ENCODE measurements at places on chromosomes 1 and 21.

DNA sequence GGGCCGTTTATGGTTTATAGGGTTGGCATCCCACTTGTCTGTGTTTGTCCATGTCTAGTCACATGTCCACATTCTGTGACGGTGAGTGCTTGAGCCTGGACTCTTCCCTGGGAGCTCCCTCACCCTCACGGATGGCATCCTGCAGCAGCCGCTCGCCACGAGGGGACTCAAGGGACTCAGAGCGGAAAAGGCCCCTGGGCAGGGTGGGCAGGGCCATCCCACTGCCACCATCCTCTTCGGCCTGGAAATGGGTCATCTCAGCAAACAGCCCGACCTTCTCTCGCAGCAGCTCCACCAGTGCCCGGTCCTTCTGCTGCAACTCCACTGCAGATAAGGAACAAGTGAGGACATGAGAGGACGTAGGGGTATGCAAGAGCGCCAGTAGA is 11.1 kb downstream of the RXFP4 start:
- DNase-seq, result no peak

DNA sequence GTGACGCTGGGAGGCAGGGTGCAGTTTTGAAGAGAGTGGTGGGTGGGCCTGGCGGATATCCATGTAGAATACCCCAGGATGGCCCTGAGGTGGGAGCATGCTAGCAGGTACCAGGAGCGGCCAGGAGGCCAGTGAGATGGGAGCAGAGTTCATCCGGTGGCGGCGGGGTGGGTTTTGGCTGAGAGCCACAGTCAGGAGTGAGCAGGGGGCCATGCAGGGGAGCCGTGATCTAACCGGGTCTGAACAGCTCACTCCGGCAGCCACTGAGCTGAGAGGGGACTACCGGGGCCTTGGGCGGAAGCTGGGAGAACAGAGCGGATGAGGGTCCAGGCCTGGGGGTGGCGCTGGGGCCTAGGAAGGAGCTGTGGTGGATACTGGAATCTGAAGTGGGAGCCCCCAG is 47.6 kb upstream of the LRP8 start:
- DNase-seq, result no peak

- DNase-seq, result no peak
These were observed 5.8 kb upstream of the SRP9 start for GRCh38 chr1:225771661-225772322.

- DNase-seq, result no peak
These were observed 42.7 kb downstream of the BCAR3 start for GRCh38 chr1:93638981-93639380.

GRCh38 chr21:41698071-41698470 is 68.8 kb downstream of the RIPK4 start:
- DNase-seq, result no peak

- DNase-seq, result no peak
These were observed 4.8 kb upstream of the SLC2A1 start for GRCh38 chr1:42963378-42964043.

- DNase-seq, result no peak
These were observed 80.3 kb downstream of the RGL1 start for GRCh38 chr1:183885142-183885735.

GRCh38 chr1:63321785-63322113 is 618 bp upstream of the FOXD3 start:
- no peak for DNase-seq

- no peak for DNase-seq
These were observed 398 bp downstream of the PTPRU start for GRCh38 chr1:29236712-29237128.

DNA sequence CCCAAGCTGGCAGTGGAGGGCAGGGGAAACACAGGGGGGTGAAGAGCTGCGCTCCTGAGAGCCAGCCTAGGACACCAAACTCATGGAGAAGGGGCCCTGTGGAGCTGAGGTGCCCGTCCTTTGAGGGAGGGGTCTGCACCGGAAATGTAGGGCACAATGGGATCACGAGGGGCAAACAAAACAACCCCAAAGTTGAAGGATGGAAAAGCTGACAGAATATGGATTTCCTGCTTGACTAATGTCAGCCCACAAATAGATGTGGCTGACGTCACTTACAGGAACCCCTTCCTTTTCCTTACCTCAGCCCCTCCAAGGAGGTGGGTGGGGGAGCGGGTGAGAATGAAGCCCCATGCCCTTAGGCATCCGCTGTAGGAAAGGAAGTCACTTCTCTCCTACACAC is 110.9 kb downstream of the KCNN3 start:
- DNase-seq, result peak; percentile 25

- no peak for DNase-seq
These were observed 45.8 kb downstream of the TFF3 start for GRCh38 chr21:42269386-42269785.

DNA sequence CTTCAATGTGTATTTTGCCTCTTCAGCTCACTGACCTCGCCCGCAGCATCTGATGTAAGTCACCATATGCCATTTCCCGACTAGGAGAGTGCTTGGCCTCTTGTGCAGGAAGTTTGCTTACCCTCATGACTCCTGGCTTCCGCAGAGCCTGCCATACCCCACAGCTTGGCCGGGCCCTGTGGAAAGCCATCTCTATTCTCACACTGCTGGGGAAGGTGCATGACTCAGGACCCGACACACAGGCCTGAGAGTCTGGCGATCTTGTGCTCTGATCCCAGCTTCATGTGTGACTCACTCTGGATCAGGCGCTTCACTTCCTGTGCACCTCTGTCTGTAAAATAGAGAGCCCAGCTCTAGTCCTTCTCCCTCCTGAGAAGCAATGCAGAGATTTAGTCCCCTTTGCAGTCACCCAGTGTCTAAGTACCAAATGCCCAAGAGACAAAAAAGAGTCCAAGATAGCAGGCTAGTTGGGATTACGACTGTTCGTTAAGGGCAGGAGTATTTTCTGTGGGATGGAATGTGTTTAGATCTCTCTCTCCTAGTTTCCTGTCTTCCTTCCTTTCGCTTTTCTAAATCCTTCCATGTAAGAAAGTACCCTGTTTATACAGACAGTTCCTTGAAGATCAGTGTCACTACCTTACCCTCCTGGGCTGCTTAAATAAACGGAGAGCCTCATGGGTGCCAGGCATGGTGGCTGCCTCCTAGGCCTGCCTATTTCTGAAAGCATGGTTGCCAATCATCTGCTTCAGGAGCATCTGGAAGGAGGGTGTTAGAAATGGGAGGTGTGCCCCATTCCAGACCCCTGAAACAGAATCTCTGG is 62.8 kb upstream of the KIF26B start:
- no peak for DNase-seq

DNA sequence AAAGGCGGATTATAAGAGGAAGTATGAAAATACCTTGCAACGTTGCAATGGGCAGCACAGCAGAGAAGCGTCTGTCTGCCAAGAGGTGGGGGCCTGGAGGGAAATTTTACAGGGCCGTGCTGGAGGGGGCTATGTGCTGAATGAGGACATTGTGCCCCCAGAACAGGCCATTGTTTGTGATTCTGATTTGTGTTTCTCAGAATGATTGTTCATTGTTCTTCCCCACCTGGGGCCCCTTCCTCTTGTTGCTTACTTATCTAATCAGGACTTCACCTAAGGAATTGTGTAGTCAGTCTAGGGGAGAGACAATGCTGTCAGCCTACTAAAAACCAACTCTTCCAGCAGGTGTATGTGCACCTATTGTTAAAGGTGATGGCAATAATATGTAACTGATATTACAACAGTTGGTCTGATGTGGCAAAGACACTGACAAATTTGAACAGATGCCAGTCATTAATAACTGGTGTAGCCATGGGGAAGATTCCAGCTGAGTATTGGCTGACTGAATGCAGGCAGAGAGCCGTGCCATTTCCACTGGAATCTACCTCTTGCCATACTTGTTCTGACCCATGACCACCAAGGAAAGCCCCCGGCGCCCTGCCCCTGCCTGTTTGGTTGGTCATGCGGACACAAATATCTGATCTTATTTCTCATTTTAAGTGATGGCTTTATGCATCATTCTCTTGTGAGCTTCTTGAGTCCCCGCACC is 45.2 kb upstream of the PSEN2 start:
- no peak for DNase-seq

DNA sequence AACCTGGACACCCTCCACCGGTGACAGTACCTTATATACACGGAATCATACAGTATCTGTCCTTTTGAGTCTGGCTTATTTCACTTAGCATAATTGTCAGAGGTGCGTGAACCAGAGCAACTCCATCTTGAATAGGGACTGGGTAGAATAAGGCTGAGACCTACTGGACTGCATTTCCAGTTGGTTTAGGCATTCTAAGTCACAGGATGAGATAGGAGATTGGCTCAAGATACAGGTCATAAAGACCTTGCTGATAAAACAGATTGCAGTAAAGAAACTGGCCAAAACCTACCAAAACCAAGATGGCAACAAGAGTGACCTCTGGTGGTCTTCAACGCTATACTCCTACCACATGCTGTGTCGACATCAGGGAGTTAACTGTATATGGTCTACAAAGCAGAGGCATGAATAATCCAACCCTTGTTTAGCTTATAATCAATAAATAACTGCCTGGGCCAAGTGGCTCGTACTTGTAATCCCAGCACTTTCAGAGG is 1.4 kb upstream of the FDPS start:
- DNase-seq, result no peak

DNA sequence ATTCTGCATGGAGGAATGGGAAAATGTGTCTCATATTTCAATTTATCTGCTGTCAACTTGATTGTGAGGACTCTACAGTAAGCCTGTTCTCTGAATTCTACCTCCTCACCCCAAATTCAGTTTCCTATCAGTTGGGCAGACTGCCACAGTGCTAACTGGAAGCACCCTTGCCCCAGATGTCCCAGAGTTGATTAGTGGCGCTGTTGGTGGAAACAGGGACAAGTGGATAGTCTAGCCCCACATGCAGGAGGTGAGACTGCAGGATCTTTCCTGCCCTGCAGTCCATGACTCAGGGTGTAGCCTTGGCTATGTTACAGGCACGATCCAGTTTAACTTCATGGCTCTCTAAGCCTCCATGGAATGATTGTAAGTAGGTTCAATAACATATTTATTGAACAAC is 22.1 kb downstream of the ADAM30 start:
- no peak for DNase-seq

DNA sequence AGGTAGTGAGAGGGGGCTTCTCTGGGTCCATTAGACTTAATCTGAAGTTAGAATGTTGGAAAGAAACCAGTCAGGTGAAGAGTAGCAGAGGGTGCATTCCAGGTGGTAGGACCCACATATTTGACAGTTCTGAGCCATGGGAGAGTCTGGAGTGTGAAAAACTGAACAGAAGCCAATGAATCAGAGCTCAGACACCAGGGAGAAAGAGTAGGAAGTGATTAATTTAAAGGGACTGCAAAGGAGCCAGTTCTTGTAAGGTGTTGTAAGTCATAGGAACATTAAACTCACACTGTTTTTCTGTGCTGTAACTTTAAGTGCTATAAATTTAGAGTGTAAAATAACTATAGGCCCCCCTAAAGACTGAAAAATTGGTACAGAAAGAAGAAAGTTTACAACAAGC is 5.9 kb upstream of the DHX9 start:
- no peak for DNase-seq

DNA sequence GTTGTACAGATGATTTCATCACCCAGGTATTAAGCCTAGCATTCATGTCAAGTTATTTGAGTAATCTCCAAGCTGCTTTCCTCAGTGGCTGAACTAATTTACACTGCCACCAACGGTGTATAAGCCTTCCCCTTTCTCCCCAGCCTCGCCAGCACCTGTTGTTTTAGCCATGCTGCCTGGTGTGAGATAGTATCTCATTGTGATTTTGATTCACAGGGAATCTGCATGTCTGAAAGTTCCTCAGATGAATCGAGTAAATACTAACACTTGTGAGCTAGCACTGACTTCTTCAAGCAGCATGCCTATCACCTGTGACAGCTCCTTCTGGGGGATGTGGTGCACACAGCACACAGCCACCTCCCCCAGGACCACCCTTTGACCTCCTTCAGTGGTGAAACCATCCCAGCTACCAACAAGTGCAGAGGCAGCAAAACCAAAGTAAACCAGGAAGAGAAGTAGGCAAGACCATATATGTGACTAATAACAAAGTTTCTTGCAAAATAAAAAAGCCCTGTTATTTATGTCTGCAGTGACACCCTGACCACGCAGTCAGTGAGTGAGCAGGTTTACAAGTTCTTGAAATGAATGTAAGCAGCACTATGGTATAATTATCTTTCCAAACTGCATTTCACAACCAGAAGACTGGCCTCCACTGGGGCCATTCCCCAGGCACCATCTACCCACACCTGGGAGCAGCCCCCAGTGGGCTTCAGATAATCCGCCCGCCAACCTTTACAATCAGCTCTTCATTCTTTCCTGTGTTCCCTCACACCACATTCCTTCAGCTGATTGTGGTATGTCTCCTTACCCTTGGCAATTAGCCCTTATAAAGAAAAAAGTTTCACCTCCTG is 173.8 kb downstream of the ETS2 start:
- DNase-seq, result no peak

DNA sequence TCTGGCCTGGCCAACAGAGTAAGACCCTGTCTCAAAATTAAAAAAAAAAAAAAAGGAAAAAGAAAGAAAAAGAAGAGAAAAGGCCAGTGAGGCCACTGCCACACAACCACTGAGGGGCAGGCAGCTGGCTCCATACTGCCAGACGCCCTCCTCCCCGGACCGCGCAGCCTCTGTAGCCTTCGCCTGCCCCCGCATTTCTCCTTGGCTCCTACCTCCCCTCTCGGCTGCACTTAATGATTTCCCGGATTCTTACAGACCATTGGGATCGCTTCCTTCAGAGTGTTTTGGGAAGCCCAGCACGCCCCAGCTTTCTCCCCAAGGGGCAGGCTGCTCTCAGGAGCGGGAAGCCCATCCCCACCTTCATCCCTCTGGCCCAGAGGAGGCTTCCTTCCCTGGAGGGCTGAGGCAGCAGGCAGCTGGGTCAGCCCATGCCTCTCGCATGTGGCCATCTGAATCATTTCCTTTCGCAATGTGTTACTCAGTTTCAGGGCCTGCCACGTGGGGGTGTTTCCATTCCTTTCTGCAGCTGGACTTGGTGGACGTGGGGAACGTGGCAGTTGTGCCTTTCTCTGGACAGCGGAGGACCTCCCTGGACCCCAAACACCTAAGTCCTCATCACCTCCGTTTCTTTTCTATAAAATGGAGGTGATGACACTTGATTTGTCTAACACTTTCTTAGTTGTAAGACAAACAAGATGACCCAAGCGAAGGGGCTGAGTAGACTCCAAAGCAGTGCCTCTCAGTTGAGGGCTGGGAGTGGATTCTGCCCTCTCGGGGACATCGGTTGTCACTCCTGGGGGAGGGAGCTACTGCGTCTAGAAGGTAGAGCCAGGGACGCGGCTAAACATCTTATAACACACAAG is 2.3 kb downstream of the SLC2A5 start:
- no peak for DNase-seq

GRCh38 chr1:87159378-87159915 is 169.2 kb upstream of the LMO4 start:
- no peak for DNase-seq
